ENCODE measurements at places on chromosomes 1 and 21.

- DNase-seq = no peak
These were observed 27.1 kb downstream of the ZNHIT6 start for GRCh38 chr1:85681087-85681486.

DNA sequence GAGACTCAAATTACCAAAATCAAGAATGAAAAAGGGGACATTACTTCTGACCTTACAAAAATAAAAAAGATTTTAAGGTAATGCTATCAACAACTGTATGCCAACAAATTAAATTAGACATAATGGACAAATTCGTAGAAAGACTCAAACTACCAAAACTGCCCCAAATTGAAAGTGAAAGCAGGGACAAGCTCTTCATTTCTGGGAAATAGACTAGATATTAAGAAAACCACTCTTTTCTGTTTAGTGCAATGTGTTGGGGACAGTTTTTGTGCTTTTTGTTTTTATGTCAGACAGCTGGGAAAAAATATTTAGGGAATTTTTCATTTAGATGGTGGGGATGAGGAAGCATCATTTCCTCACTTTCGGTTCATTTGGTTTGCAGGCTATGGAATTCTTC lies 4.9 kb upstream of the GBP1 start:
- DNase-seq = no peak

DNA sequence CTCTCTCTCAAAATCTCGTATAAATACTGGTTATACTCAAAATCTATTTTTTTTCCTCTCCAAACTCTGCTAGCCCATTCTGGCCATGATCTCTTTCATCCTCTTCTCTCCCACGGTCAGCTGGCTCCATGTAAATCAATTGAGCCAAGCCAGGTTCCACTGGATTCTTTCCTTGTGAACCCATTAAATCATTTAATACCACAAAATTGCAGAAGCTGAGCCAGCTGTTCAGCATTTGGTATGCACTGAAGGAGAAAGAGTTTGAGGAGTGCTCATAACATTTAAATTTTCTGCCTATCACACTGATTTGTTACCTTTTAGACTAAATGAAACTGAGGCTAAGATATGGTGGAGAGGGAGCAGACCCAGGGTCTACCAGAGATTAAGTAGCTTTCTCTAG lies 29.1 kb upstream of the TADA1 start:
- no peak for DNase-seq

- no peak for DNase-seq
These were observed 55.3 kb upstream of the EIF4G3 start for GRCh38 chr1:21232044-21232443.

GRCh38 chr21:16116069-16116468 lies 386.3 kb downstream of the USP25 start:
- DNase-seq = no peak

GRCh38 chr1:197200272-197200899 lies 53.9 kb upstream of the ASPM start:
- DNase-seq = no peak

- no peak for DNase-seq
These were observed 88.3 kb upstream of the SGIP1 start for GRCh38 chr1:66445492-66446181.

DNA sequence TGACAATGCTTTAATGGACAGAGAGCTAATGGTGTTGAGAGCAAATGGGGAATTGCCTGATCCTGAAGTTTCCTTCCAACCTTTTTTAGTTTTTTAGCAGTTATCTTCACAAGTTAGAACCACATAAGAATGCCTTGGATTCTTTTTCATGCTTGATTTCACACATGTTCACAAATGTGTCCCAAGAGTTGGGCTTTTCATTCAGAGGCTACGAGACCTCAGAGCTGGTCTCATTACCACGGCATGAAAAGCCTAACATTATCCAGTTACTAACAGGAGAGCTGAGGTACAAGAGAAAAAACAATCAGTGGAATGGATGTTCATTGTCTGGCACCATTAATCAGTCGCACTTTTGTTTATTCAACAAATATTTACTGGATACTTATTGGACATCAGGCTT lies 340.6 kb downstream of the ZNF326 start:
- no peak for DNase-seq

- DNase-seq = no peak
These were observed 379.1 kb downstream of the SIPA1L2 start for GRCh38 chr1:232250838-232251237.

GRCh38 chr1:154869351-154870114 lies 548 bp downstream of the KCNN3 start:
- DNase-seq = no peak

GRCh38 chr1:48870596-48870995 lies 93.9 kb upstream of the BEND5 start:
- DNase-seq = no peak

- DNase-seq = no peak
These were observed 189.4 kb downstream of the PBX1 start for GRCh38 chr1:164748253-164748899.

- DNase-seq = no peak
These were observed 63.6 kb upstream of the CTTNBP2NL start for GRCh38 chr1:112332176-112333150.

- DNase-seq = no peak
These were observed 65.6 kb upstream of the TNR start for GRCh38 chr1:175808999-175809398.

- no peak for DNase-seq
These were observed 12.9 kb downstream of the PIGM start for GRCh38 chr1:160018900-160019299.

GRCh38 chr21:31744182-31744800 lies 12.4 kb upstream of the SCAF4 start:
- DNase-seq = no peak

DNA sequence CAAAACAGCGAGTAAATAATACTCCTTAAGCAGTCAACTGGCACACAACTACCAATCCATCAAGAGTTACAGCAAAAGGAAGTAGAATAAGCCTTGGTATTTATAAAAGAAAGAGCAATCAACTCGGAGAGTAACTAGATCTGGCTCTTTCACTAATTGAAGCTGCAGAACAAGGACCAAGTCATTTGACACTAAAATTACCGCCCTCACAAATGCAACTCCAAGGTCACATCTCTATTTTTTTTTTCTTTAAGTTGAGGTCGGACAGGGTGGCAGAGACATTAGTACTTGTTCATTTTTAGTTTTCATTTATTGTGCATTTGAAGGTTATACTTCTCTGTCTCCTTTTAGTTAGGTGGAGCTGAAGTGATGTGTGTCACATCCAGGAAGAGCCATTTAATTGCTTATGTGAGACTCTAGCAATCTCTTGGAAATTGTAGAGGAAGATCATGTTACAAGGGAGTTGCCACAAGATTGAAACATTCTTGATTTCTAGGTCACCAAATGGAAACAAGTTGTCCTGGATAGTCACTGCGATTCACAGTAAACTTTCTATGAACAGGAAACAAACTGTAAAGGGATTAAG lies 138.1 kb upstream of the ADAMTS5 start:
- no peak for DNase-seq

DNA sequence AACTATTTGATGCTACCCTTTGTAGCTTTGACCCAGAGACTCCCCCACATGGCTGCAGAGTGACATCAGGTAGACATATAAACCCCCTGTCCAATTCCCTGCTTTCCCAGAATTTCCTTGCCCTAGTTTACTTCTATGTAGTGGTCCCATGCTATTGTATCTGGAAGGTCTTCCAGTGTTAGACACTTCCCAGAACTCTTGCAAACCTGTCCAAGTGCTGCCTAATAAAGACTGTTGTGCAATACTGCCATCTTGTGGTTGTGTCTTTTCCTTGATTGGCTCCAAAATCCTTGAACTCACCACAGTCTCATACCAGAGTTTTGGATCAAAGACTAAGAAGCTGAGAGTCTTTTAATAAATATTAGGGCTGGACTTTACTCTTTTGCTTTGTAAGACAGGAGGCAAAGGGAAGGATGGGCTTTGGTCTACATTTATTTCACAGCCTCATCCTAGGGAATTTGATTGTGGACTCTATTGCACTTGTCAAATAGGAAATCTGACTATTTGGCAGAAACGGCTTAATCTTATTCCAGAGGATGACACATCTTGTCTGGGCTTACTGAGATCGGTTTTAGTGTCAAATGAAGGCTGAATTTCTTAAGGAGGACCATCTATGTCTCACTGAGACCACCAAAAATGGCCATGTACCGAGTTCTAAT lies 169.9 kb downstream of the LRRC7 start:
- no peak for DNase-seq

GRCh38 chr21:44834951-44835646 lies 17.2 kb upstream of the SUMO3 start:
- DNase-seq = no peak

- DNase-seq = no peak
These were observed 59.9 kb downstream of the PLXNA2 start for GRCh38 chr1:208183977-208184911.

DNA sequence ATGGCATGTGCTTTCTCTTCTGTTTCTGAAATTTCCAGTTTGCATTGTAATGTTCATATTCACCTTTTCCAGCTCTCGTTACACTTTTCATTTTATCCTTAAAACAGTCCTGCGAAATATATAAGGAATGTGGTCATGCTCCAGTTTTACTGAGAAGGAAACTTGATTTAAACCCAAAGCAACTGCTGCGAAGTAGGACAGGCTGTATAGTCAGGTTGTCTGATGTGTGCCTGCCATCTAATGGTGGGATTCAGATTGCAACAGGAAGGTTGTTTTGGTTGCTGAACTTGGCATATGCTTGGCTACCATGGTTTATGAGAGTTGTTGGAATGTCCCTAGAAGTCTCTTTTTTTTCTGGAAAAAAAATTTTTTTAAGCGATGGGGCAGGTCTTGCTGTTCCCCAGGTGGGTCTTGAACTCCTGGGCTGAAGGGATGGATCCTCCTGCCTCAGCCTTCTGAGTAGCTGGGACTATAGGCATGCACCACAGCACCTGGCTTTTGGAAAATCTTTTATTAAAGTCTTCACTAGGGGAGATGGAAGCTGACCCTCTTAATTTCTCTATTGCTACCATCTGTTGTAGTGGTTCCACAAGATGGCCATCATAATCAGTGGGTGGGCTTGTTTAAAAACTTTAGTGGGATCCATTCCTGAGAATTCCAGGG lies 86.9 kb downstream of the UCK2 start:
- DNase-seq = peak; percentile 48

DNA sequence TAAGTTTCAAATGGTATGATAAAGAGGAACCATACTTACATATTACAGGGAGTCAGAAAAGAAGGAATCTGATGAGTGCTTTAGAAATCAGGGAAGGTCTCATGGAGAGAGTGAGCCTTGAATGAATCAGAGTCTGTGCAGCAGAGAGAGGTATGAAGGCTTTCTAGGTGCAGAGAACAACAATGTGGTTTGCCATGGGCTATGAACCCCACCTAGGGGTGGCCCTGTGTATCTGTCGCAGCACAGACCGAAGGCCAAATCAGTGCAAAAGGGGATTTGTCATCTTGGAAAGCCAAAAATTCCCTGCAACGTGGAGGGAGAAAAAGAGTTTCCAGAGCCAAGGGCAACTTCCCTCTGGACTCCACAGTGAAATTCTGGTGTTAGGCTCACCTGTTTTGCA lies 3.5 kb downstream of the PAPPA2 start:
- DNase-seq = no peak

DNA sequence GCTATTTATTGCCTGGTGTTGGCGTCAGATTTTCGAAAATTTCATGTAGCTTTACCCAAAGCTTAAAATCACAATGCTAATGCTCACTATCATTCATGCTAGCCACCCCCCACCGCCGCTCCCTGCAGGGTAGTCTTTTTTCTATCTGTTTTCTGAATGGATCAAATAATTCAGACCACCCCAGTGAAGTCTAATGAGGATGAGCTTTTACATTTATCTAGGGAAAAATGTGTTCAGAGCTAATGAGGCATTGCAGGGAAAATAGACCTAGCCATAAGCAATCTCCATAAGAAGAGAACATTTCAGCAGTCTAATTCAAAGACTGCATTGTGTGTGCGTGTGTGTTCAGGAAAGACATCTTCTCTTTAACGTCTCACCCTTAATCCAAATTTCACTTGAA lies 533.0 kb upstream of the PRMT6 start:
- no peak for DNase-seq

- no peak for DNase-seq
These were observed 37.7 kb upstream of the MAP10 start for GRCh38 chr1:232767305-232768074.

DNA sequence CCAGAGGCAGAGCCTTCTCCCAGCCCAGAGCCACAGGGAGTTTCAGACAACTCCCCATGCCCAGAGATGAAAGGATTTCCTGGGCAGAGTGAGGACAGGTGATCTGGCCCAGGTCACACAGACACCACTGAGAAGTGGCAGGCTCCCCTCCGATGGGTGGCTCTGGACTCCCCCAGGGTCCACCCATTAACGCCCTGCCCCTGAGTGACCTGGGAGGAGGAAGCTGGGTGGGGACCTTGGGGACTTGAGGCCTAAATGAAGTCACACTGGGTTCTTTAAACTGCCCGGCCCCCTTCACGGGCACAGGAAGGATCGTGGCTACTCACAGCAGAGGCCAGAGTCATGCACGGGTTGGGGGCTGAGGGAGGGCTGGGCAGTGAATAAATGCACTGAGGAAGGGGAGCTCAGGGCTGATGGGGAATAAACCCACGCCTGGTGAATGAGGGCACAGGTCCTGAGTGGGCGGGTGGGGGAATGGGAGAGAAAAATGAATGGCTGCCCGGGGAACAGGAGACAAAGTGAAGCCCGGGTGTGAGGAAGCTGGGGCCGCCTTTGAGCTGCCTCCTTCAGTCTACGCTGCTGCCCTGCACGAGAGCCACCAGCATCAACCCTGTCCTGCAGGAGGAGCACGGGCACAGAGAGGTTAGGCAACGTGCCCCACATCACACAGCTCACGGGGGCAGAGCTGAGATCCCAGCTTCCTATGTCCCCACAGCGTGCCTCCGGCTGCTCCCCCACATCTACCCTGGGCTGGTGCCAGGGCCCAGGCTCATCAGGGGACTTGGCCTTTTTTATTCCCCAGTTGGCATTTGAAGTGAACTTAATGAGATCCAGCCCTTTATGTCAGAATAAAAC lies 404.3 kb downstream of the MATN1 start:
- DNase-seq = no peak

- DNase-seq = no peak
These were observed 1.1 kb downstream of the LUZP1 start for GRCh38 chr1:23167353-23168078.

DNA sequence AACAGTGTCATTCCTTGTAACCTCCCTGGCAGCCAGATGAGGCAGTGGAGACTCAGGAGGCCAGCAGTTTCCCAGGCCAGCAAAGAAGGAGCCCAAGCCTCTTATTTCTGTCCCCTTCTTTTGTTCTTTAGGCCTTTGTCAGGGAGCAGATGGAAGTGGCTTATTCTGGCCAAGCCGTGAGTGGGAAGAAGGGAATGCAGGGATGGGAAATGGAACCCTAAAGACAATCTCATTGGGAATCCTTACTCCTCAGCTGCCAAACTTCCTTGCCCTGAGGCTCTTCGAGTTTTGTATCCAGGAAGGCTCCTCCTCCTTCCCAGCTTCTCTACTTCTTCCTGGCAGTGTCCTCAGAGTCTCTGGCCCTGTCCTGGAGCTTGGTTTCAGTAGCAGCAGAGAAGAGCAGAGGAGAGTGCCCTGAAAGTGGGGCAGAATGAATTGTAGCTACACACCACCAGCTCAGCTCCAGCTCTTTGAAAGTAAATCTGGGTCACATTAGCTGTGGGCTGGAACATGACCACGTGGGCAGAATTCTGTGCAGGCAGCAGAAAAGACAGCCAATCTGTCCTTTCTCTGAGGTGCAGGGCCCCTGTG lies 63.9 kb downstream of the NDUFS5 start:
- DNase-seq = no peak
